ENCODE measurements at places on chromosomes 3 and 15.
A peak's percentile ranks its signal among the peaks of the same experiment; 100 is the strongest.

- no peak for DNase-seq
These were observed 1007.2 kb upstream of the ALCAM start for GRCh38 chr3:104359546-104359945.

DNA sequence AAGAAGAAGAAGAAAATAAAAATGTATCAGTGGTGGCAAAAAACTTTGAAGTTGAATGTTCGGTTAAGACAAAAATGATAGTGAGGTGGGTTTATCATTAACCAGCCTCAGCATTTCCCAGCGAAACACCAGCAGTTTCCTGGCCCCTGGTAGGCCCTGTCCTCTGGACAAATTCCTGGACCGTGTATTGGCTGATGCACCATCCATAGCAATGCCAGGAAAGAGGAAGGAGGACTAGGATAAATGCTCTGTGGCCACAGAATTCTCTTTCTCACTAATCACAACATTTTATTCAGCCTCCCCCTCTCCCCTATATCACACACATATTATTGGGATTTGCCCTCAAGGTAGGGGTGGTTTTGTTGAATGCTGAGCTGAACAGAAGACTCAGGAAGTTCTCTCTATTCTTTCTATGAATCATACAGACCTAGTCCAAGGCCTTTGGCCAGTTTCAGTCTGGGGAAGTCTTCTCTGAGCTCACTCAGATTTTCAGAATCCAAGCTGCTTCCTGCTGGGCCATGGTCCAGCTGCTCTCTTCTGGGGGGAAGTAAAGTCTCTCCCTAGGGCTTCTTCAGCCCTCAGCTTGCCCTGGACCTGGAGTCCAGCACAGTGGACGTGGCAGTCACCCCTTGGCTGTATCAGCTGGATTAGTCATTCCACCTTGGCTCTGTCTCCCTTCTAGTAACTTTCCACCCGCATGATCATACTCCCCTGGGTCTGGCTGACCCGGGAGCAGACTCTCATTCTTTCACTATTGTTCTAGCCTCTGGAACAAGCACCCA, 27.6 kb downstream of the SLC28A1 start:
- DNase-seq: no peak

GRCh38 chr3:191455257-191455952, 5.6 kb upstream of the PYDC2 start:
- no peak for DNase-seq

DNA sequence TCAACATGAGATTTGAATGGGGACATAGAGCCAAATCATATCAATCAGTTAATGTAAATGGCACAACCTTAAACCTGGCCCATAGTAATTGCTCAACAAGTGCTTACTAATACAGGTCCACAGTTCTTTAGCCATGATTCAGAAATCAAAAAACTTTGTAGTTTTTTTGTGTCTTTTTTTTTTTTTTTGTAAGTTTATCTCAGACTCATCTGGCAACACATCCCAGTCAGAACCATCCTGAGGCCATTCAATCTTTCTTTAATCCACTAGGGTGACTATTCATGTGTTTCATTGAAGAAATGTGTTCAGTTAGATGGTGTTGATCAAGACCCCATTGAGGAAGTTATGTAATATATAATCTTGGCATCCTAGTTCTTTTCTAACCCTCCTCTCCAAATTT, 65.4 kb downstream of the ABI3BP start:
- DNase-seq: no peak

DNA sequence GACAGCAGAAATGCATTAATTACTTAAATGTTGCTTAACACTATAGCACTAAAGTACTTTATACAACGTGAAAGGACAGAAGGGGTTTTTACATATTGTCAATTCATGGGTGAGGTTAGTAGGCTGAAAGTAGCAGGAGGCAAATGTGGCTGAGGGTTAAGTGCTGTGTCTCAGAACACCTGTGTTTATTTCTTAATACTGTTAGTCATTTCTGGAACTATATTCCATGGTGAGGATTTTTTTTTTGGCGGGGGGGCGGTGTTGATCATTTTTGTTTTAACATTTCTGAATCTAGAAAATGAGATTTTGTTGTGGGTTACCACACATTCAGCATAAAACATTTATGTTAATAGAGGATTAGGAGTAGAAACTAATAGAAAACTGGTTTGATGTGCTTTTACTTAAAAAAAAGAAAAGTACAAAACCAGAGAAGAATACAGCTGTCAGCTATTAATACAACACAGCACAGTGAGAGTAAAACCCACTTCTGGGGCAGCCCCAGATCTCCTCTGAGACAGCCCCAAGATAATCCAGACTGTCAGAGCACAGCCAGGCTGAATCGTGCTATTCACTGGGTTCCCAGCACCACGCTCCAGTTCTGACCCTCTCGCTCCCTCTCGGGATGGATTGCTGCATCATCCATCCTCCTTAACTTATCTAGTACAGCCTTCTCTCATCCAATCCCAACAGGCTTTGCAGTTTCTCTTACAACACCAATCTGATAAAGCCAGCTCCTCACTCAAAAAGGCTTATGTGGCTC, 307.7 kb downstream of the TUSC7 start:
- no peak for DNase-seq

DNA sequence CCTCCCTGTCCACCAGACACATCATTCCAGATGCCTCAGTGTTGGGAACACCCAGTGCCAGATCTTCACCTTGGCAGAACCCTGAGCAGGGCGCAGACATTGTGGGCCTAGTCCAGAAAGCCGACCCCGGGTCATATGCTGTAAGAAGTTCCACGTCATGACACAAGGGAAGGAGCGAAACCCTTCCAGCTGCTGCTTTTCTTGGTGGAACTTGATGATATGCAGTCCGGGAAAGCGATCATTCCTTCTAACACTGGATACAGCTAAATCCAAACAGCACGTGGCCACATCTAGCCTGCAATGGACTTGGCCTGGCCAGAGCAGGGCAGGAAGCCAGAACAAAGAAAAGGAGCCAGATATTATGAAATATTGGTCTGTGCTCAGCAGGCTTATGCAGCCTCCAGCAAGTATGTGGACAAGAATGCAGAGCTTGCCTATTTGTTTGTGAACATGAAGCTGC, 22.0 kb downstream of the GASK1A start:
- no peak for DNase-seq

DNA sequence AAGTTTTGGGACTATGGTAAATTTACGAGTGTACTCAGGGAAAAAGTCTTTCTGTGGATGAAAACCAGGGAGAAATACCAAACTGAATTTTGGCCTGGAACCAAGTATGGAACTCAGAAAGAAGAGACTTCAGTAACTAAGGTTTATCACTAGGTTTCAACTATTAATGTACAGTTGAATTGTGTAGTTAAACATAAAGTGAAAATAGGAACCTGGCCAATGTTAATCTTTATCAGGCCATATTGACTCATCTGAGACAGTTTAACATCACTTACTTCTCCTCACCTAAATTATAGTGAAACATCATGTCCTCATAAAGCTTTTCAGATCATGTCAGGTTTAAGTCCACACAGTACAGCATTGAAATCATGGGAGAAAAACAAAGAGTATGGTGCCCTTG, 197.7 kb downstream of the LSAMP start:
- no peak for DNase-seq

GRCh38 chr3:58494107-58494506, 2.2 kb downstream of the KCTD6 start:
- no peak for DNase-seq

DNA sequence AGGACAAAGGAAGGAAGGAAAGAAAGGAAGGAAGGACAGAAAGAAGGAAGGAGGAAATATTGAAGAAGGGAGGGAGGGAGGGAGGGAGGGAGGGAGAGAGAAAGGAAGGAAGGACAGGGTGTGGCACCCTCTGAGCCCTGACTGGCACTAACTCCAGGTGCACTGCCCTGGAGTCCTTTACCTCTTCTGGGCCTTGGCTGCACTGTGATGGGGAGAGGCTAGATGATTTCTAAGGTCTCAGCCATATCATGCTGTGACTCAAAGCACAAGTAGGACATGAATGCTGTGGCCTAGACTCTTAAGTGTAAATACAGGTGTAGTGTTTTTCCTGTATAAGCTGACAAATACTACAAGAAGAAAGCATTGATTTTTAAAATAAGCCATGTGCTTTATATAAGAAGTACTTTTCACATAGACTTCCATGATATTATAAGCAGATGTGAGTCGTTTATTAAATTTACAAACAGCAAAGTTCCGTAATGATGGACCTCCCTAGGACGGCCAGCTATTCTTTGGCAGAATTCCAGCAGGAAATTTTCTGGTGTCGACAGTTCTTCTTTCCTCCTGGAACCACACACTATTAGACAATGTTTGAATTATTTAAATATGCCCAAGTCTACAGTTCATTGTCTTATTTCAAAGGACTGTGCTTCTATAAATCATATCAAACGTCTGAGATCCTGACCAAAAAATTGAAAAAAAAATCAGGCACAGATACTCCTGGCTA, 213.8 kb upstream of the C2CD4B start:
- DNase-seq: no peak

DNA sequence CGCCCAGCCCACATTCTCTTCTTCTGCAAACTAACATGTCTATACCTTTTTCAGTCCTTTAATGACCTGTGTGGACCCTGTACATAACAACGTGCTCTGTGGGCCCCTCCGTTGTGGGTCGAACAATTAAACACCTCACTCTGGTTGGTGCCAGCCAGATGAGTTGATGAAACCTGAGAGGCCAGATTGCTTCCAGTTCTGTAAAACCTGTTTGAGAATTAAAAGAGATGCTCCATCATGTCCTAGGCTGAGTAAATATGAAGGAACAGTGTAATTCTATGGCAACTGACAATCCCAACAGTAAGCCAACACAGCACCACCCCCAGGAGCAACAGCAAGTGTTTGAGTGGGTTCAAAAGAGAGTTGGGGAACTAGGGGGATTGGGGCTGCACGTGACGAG, 5.7 kb upstream of the THBS1 start:
- DNase-seq: no peak

DNA sequence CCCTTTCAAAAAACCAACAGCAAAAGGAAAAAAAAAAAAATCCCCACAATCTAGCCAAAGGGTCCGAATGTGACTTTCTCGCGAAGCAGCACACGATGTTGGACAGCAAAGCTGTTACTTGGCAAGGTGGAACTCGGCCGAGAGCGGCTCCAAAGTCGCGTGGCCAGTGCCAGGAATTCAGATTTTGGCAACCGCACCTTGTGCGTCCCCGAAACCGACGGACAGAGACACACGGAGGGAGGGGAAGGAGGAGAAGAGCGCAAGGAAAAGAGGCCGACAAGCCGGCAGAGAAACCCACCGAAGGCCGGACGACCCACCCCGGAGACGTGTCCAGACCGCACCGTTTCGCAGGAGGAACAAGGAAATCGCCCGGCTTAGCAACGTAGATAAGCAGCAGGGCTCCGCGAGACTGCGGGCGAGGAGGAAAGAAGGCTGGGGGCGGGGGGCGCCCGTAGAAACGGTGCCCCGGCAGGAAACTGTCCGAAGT, 517.3 kb downstream of the MECOM start:
- peak; percentile 44 for DNase-seq

DNA sequence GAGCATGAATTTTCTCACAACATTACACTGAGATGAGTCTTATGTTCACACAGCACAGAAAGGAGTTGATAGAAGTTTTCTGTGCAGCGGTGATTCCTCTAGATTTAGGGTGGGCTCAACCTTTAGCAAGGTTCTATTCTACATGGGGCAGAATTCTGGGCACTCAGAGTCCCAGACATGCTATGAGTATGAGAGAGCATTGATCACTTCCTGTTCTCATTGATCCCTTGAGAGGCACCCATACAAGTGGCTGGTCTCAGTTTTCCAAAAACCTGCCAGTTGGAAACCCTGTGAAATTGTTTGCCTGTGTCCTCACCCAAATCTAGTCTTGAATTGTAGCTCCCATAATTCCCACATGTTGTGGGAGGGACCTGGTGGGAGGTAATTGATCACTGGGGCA, 112.5 kb upstream of the NR2F2 start:
- no peak for DNase-seq

- DNase-seq: no peak
These were observed 188.4 kb upstream of the THRB start for GRCh38 chr3:24683090-24683489.

DNA sequence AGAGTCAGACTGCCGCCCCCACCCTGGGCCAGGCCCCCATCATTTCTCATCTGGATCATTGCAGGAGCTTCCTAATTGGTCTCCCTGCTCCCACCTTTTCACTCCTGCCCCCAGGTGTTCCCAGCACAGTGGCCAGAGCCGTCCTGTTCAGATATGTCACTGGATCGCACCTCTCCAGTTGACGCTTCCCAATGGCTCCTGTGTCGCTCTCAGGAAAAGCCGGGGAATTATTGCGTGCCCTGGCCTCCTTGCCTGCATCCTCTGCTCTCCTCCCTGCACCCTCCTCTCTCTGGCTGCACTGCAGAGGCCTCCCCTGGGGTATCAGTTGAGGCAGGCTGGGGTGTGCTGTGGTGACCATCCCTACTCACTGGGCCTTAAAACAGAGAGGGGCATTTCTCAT, 25.5 kb upstream of the CYP11A1 start:
- DNase-seq: no peak

- no peak for DNase-seq
These were observed 6.0 kb downstream of the AMIGO3 start for GRCh38 chr3:49713336-49714105.

DNA sequence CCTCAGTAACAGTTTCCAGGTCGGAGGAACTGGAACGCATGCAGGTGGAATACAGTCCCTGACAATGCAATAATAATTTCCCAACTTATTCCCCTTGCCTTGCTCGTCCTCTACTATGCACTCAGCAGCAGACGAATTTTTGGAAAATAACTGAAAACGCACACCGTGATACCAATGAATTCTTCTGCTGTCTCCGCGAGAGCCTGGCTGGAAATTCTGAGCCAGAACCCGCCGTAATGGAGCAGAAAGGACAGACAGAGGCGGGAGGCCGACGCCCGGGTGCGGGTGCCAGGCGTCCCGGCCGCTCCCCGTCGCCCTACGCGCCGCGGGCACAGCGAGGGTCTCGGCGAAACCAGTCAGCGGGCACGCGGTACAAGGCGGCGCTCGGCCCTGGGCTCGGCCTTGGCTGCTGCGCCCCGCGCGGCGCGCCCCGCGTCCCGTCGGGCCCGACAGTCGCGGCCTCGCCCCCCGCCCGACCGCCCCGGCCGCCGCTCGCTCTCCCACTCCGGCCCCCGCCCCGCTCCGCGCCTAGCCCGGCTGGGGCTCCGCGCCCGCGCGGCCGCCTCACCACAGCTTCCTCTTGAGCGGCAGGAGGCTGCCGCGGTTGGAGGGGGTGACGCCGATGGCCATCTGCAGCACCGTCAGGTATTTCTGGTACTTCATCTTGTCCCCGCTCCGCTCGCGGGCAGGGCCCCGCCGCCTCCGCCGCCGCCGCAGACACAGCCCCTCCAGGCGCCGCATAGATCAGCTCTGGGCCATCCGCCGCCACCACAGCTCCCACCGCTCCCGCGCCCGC, 114.5 kb upstream of the GOLGA8J start:
- peak; percentile 22 for DNase-seq

DNA sequence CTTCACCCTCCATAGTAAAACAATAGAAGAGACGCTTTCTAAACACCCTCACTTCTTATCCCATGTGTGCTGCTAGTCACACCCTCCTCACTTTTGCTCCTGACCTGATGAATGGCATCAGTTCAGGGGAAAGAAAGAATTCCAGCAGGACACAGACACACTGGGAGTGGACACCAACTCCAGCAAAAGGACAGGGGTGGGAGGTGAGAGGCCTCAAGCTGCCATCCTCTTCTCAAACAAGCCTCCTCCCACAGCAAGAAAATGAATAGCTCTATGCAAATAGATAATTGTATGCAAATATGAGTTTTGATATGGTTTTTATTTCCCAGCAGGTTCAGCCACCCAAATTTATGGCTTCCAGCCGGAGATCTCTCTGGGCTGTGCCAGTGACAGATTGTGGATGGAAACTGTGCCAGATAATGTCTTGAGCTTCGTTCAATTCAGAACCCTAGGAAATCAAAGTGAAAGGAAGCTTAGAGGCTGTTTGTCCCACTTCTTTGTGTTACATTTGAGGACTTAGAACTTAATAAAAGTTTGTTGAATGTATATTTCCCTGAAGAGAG, 209.3 kb upstream of the PPP2R3A start:
- no peak for DNase-seq

All from COR-L47 (cell line).